ENCODE measurements at places on chromosomes 16 and 17. TPM values are rescaled to one million over a fixed set of nuclear protein-coding genes. Genes with fewer than 3 reads are reported as not detected.

SSTR5 gene
- polyA plus RNA-seq, result not detected

GUCY2D gene
- polyA plus RNA-seq, result not detected

DNA sequence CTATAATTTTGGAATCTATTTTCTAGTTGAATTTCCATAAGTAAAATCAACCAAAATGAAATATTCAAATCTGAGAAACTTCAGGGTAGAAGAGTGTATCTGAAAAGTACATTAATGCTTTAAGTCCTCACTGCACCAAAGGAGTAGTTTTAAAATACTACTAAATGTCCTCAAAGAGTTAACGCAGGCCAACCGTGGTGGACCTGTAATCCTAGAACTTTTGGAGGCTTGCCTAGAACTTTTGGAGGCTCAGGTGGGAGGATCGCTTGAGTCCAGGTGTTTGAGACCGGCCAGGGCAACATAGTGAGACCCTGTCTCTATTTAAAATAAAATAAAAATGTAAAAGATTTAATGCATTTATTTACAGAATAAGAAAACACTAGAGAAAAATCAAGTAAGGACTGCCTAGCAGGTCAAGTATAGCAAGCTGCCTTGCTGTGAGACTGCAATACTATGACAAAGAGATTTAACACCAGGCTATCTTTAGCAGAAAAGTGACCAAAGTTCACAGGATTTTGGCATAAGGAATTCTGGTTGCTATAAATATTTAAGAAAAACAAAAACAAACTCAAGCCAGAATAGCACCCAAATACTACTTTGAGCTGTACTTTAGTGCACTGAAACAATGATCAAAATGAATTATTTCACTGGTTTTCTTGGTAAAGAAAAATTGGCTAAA is 41.0 kb downstream of the CHCT1 start:
- no peak for DNase-seq

- no peak for DNase-seq
These were observed 211.6 kb upstream of the FOXF1 start for GRCh38 chr16:86298758-86299134.

DNA sequence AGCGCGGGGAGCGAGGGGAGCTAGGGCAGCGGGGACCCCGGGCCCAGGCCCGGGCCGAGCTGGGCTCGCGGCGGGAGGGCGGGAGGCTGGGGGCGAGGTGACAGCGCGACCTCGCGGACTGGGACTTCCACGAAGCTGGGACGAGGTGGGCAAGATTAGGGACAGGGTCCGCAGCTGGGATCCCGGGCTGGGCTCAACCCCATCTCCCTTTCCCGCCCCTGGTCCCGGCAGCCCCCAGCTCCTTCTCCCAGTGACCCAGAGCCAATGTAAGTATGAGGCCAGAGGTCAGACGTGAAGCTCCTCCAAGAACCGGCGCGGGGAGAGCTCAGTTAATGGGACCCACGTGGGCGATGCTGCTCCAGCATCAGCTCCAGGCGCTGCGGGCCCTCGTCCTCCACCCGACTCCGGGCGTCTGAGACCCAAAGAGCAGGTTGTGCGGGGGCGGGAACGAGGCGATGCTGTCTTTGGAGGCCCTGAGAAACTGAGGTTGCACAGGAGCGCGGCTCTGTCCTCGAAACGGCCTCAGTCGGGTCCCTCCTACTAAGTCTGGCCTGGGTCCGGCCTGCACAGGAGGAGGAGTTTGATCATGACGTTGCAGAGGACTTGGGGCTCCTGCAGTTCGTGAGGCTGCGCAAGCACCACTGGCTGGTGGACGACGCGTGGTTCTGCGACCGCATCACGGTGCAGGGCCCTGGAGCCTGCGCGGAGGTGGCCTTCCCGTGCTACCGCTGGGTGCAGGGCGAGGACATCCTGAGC is 585 bp downstream of the ALOX12 start:
- DNase-seq, result peak; percentile 50
